ENCODE measurements at places on chromosomes 7 and 10.

- no peak for DNase-seq
Observed at GRCh38 chr7:124349443-124349842, 316.6 kb upstream of the TMEM229A start.

- DNase-seq = no peak
Observed at GRCh38 chr10:126993208-126993607, 88.0 kb downstream of the DOCK1 start.

- DNase-seq = no peak
Observed at GRCh38 chr7:123633553-123633952, 22.1 kb upstream of the LMOD2 start.

GRCh38 chr7:10537764-10538163 lies 435.9 kb upstream of the PHF14 start:
- no peak for DNase-seq

DNA sequence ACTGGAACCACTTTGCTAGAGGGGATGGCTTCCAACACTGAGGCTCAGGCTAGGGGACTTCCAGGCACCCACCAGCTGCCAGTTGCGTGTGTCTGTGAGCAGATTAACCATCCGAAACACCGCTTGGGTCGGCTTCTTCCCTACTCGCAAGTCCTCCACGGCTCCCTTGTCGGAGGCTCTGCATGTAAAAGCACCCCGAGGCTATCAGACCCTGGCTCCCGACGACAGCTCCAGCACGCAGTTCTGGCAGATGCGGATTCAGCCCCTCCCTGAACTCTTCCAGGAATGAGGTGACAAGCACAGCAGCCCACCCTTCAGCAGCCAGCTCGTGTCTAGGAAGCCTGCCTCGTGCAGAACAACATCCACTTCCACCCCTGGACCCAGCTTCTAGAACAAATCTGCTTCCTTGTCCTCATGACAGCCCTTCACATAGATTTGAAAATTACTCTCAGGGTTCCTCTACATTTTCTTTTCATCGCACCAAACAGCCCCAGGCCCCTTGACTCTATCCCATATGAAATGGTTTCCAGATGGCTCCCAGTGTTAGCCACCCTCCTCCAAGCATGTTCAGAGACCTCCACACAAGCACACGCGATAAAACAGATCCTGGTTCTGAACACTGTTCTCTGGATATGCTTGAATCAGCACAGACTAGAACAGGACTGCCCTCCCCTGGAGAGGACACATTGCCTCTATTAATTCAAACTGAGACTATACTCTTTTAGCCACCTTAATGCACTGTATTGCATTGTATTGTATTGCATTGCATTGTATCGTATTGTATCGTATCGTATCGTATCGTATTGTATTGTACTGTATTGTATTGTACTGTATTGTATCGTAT lies 44.6 kb downstream of the SLIT1 start:
- no peak for DNase-seq
